Sciatic nerve (tissue), 2 donors: ENCODE measurements at places on chromosomes 1 and 21. TPM values are rescaled to one million over a fixed set of nuclear protein-coding genes. Genes with fewer than 3 reads are reported as not detected.

CFH gene
- 299 TPM for total RNA-seq

ALPL gene
- total RNA-seq: 14.6 TPM

DNA sequence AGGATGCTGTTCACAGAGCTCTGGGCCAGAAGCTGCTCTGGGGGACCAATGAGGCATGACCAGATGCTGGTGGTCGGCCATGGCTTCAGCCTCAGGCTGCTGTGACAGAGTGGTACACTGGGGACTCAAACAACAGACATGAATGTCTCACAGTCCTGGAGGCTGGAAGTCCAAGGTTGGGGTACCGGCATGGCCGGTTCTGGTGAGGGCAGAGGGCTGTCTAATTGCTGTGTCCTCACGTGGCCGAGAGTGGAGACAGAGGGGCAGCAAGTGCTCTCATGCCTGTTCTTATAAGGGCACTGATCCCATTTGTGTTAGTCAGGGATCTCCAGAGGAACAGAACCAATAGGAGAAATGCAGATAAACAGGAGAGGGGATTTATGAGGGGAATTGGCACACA is 253.5 kb upstream of the C1orf174 start:
- no peak for DNase-seq

GRCh38 chr1:172646653-172647052 is 12.2 kb upstream of the FASLG start:
- no peak for DNase-seq

DNA sequence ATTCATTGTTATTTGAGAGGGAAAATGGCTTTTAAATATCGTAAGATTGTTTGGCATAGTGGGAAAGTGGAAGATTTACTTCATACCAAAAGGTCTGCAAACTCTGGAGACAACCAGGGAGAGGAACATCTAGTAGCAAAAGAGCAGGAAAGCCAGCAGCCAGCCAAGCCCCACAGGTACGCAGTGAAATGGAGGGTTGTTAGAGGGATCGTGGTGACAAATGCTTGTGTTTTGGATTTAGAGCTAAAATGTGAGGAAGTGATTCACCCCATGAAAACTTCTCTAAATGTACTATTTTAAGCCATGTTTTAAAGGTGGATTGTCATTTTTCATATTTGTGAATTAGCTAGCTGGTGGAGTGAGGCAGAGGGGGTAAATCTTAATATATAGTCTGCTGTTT is 69.3 kb downstream of the RPS6KC1 start:
- no peak for DNase-seq

GRCh38 chr1:163361123-163361934 is 39.6 kb downstream of the NUF2 start:
- DNase-seq: no peak

DNA sequence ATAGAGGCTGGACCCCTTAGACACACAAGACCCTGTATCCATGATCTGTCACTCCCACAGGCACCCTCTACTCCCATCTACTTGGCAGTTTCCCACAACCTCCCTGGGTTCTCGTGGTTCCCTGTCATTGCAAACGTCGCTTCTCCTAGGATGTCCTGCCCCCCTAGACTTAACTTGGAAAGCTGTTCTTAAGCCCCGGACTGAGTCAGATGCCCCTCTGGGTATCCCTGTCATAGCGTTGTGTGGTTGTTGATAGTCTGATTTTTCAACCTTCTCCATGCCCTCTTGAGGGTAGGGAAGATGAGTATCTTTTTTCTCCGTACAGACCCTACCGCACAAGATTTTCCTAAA is 11.8 kb downstream of the RCC1 start:
- no peak for DNase-seq

GRCh38 chr1:58324558-58324957 is 222.0 kb downstream of the OMA1 start:
- no peak for DNase-seq

- peak; percentile 91 for DNase-seq
Observed at GRCh38 chr1:12549460-12550349, 68.3 kb downstream of the DHRS3 start.

DNA sequence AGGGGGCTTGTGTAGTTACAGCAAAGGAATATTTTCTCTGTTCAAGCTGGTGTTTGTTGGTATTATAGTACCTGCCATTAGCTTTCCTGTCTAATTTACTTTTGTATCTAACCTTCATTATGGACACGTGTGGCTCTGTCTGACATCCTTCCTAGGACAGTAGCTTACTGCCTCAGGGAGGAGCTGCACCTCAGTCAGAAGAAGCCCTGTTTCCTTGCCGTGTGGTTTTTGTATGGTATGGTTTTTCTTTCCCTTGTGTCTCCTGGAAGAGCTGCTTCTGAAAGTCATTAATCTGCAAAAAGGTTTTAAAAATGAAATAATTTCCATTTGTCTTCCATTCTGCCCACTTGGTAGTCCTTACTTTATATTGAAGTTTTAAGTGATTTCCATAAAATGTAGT is 17.4 kb upstream of the CRB1 start:
- no peak for DNase-seq

- no peak for DNase-seq
Observed at GRCh38 chr1:81230983-81231728, 569.6 kb upstream of the ADGRL2 start.

DNA sequence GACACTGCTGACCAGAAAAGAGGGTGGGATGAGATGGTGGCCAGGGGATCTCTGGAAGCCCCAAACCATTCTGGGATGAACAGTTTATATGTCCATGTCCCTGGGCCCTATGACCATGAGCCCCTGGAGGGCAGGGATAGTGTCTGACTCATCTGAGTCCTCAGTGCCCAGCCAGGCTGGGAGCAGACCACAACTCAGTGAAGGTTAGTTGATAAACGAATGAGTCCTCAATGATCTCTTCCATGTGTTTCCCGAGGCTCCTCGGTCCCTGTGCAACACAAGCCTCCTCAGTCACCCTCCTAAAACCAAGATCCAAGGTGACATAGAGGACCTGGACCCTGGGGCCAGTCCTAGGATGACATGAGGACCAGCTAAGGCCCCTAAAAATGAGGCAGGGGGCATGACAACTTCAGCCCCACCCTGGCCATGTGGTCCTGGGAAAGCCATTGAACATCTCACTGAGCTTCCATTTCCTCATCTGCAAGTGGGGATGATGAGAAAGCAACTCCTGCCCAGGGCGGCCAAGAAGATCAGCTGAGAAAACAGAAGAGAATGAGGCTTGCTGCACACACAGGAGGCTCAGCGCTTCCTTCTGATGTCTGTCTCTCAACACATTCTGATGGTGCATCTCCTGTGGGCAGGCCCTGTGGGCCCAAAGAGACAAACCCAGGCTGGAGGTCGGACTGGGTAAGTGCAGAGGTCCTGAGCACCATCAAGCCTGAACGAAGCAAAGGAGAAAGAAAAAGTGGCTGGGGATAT is 86.3 kb downstream of the GLIS1 start:
- peak; percentile 33 for DNase-seq

GRCh38 chr1:228066891-228067654 is 15.4 kb upstream of the ARF1 start:
- no peak for DNase-seq
